ENCODE measurements at places on chromosomes 7 and 10. TPM values are rescaled to one million over a fixed set of nuclear protein-coding genes. Genes with fewer than 3 reads are reported as not detected.

DNA sequence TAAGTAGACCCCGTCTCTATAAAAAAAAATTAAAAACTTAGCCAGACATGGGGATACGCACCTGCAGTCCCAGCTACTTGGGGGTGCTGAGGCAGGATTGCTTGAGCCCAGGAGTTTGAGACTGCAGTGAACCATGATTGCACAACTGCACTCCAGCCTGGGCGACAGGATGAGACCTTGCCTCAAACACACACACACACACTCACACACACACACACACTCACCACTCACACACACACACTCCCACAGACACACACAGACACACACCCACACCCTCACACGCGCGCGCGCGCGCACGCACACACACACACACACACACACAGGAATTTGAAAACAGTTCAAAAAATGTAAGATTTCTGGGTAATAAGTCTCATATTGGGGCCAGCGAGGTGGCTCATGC is 8.7 kb upstream of the GRIFIN start:
- no peak for DNase-seq

GRCh38 chr7:27459021-27459730 is 203.5 kb downstream of the HIBADH start:
- no peak for DNase-seq

DNA sequence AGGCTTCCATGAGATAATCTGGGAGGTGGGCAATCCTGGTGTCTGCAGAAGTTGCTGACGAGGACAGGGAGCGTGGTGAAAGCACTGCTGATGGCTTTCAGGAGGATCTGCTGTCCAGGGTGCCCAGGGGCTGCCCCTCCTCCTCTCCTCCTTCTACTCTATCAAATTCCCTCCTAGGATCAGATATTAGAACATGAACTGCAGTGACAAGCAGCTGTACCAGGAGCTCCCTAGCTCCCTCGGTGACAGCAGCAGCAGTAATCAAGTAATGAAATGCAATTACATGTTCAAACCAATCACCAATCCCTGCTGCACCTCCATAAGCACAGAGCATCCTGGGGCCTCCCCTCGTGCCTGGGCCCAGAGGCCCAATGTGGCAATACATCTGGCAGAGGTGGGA is 46.9 kb downstream of the GRID1 start:
- DNase-seq = no peak

DNA sequence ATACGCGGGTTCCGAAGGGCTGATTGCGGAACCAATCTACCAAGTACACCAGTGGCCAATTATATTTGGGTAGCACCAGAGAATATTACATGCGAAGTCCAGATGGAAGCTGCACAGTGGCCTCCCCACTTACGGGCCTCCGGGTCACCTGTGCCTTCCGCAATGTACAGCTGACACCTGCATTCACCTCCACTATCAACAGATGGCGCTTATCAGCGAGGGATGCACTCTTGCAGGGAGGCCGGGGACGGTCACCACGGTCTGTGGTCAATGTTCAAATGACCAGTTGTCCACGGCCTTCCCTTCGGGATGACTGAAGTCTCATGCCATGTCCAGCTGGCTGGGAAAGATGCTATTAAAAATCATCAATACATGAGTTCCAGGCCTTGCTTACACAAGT is 47.6 kb downstream of the SLIT1 start:
- DNase-seq = peak; percentile 60

C1QL3 gene
- total RNA-seq = 2.2 TPM

ATXN7L1 gene
- 37.7 TPM for total RNA-seq
